Fibroblast of skin of right biceps (primary cell): ENCODE measurements at places on chromosomes 6 and 20.

- DNase-seq = no peak
Measured at GRCh38 chr6:148426317-148426977, 83.8 kb downstream of the SASH1 start.

GRCh38 chr6:44676246-44676790 is 288.8 kb downstream of the CDC5L start:
- DNase-seq = no peak

- peak; percentile 40 for DNase-seq
Measured at GRCh38 chr6:130981409-130981808, 81.6 kb downstream of the EPB41L2 start.

DNA sequence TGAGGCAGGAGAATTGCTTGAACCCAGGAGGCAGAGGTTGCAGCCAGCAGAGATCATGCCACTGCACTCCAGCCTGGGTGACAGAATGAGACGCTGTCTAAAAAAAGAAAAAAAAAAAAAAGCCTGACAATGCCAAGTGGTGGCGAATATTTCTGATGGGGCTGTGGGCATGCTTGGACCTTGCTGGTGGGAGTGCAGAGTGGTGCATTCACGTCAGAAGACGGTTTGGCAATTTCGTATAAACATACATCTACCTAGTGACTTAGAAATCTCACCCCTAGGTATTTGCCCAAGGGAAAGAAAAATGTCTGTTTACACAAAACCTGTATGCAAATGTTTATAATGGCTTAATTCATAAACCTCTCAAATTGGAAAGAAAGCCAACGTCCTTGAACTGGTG is 33.6 kb downstream of the CTCFL start:
- DNase-seq = no peak

GRCh38 chr6:148401571-148401970 is 58.9 kb downstream of the SASH1 start:
- no peak for DNase-seq

DNA sequence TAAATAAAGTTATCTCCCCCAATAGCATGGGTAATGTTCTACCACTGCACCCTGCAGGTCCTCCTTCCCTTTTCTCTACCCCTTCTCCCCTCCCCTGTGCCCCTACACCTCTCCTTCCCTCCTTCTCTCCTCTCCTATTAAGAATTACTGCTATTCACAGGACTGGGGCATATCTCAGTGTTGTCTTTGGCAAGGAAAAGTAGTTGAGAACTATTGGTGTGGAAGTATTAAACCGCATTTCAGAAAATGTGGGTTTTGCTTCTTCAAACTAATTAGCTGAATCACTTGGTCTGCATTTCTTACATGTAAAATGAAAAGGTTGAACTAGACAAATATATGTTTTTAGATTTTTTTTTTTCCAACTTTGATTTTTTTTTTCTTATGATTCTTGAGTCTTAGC is 296.3 kb downstream of the CDKAL1 start:
- no peak for DNase-seq

GRCh38 chr6:34350137-34350933 is 42.1 kb downstream of the NUDT3 start:
- DNase-seq = no peak

- no peak for DNase-seq
Measured at GRCh38 chr6:15829156-15829555, 166.3 kb upstream of the DTNBP1 start.

DNA sequence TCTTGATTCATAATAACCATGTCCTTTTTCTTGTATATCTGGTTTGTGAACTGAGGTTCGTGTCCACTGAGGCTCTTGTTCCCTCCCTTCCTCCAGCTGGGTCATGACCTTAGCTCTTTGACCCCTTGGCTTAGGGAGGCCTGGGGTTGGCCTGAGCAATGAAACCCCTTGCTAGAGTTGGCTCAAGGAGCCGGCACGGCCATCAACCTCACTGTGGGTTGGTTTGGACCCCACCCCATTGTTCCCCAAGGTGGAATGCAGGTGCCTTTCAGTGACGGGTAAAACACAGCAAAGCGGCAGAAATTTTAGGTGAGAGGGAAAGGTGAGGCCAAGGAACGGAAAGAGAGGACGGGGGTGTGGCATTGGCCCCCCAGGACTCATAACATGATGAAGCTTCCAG is 44.5 kb upstream of the PHACTR3 start:
- no peak for DNase-seq

GRCh38 chr6:120363429-120363828 is 970.9 kb downstream of the TBC1D32 start:
- DNase-seq = no peak

- DNase-seq = no peak
Measured at GRCh38 chr6:20837189-20837588, 302.9 kb downstream of the CDKAL1 start.

DNA sequence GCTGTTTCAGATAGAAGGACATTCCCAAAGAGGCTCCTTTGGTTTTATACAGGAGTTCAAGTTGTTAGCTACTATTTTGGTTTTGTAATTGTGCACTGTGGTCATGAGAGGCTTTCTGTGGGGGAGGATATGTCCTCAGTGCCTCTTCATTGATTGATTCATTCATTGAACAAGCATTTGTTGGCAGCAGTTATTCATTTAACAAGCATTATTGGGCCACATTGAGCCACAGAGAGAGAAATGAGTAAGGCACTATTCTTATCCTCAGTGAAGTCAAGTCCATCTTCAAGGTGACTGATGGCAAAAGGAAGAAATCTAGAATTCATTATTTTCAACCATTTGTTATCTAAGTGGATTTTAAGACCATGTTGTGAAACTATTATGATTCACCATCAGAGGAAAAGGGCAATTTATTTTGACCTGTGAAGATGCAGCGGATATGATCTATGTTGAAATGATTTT is 697.2 kb upstream of the CITED2 start:
- DNase-seq = peak; percentile 98

GRCh38 chr6:71444222-71444621 is 155.6 kb downstream of the OGFRL1 start:
- no peak for DNase-seq

- DNase-seq = peak; percentile 24
Measured at GRCh38 chr6:158560836-158561320, 987 bp downstream of the TMEM181 start.

- peak; percentile 4 for DNase-seq
Measured at GRCh38 chr6:83153883-83154521, 39.1 kb downstream of the PGM3 start.

DNA sequence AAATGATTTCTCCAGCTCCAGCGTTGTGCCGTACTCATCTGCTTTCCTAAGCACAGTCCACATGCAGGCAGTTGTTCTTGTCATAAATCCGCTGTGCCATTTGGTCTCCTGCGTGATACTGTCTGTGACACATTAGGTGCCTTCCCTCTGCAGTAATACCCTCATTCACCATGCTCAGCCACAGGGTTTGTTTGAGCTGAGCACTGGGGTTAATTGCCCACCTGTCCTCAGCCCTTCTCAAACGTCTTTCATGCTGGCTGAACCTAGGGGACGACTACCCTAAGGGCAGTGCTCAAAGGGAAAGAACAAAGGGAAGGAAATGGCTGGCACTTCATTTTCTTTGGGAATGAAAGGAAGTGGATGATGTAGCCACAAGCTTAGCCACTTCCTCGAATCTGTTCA is 64.2 kb upstream of the MYLIP start:
- DNase-seq = no peak

- DNase-seq = no peak
Measured at GRCh38 chr20:24744747-24745146, 204.3 kb upstream of the CST7 start.

DNA sequence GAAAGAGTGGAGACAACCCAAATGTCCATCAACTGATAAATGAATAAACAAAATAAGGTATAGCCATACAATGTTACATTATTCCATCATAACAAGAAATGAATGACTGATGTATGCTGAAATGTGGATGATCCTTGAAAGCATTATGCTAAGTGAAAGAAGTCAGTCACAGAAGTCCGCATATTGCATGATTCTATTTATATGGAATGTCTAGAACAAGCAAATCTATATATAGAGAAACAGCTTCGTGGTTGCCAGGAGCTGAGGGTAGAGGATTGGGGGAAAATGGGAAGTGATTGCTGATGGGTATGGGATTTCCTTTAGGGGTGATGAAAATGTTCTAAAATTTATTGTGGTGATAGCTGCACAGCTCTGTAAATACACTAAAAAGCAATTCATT is 196.8 kb downstream of the ATXN1 start:
- DNase-seq = peak; percentile 84

GRCh38 chr6:157246771-157247484 is 76.4 kb downstream of the TMEM242 start:
- DNase-seq = no peak

GRCh38 chr20:13758884-13759283 is 25.8 kb downstream of the ESF1 start:
- no peak for DNase-seq

GRCh38 chr6:53439556-53439955 is 90.8 kb upstream of the ELOVL5 start:
- DNase-seq = peak; percentile 28

DNA sequence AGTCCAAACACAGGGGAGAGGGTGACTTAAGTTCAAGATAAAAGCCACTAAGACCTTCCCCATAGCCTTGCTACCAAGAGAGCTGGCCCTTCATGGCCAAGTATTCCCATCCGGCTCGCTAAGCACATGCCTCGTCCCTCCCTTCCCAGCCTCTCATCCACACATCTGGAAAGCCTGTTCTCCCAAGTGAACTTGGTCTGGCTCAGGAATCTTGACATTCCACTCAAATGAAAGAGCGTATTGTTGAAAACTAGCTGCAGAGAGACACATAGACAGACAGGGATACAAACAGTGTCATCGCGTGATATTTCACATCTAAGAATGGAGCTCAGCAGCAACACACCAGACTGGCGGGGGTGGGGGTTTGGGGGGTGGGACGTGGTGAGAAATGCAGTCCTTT is 182.8 kb upstream of the FOXQ1 start:
- peak; percentile 85 for DNase-seq

- no peak for DNase-seq
Measured at GRCh38 chr6:18360188-18360587, 27.0 kb upstream of the RNF144B start.

GRCh38 chr6:2738373-2738979 is 12.2 kb downstream of the MYLK4 start:
- peak; percentile 56 for DNase-seq

- no peak for DNase-seq
Measured at GRCh38 chr20:45897692-45898091, 6.6 kb downstream of the CTSA start.

DNA sequence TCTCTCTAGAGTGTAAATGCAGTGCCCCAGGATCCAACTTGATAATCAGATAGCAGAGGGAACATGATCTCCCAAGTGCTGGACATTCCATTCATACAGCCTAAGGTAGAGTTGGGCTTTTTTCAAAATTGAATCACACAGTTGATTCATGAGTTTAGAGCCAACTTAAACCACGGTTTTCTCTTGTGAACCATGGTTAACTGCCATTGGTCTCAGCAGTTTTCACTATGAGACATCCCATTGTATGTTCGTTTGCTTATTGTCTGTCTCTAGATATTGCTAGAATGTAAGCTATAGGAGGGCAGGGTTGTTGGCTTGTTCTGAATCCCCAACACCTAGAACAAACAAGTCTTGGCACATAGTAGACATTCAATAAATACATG is 37.2 kb upstream of the TAF8 start:
- DNase-seq = peak; percentile 27

DNA sequence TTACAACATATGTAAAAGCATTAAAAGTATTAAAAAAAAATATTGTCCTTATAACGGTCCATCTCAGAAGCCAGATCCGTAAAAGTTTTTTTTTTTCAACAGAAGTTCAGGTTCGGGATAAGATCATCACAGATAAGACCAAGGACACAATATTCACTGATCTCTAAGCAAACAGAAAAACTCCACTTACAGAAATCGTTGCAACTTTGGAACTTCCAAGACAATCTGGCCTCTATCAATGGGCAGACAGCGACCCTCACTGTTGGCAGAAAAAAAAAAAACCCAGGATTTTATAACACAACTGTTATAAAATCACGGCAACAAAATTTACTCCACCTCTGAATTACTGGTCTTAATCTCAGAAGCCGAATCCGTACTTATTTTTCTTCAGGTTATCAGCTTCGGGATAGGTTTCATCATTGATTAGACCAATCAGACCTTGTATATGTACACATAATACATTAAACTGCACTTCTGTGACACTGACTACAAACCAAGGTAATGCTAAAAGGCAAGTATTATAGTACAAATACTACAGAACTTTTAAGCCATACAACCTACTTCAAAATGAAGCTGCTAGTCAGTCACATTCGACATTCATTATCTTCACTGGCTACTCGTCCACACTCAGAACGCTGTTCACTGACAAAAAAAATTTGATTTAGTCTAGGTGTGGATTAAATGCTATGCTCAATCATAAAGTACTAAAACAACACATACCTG is 34.7 kb upstream of the SYNCRIP start:
- DNase-seq = no peak

DNA sequence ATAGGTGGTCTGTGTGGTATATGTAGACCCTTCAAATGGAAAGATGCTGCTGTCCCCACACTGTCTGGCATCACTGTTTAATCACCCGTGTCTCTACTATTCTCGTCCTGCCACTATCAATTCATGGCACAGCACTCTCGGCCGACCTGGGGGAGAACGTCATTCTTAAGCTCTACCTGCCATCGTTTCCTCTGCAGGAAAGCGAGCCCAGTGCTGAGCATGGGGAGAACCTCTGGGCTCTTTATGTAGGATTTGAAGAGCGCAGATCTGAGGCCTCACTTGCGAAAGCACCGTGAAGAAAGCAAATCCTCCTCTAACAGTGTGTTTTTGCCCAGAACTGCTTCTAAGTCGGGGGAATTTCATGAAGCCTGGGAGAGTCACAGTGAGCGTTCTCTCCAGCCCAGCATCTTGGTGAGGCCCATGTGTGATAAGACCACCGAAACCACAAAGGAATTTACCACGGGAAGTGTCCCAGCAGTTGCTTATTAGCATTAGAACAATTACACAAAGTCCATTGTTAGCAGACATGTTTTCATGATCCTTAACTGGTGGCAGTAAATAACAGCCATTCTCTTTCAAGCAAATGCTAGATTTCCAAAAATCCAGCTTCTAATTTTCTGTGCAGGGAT is 124.3 kb downstream of the SCML4 start:
- DNase-seq = no peak

DNA sequence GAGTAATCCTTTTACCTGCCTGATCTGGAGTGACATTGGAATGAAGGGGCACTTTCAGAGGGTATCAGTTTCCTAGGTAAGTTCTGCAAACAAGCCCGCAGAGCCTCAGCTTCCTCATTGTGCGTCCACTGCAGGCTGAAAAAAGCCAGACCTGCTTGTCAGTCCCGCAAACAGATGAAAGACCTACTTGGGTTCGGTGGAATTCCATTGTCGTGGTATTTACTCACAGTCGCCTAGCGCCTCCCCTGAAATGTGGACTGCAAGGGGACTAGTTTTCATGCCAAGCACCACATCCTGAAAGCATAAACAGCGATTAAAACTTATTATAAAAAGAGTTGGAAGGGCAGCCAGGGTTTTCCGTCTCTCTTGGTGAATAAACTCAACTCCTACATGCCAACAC is 121.5 kb downstream of the PAX1 start:
- no peak for DNase-seq

DNA sequence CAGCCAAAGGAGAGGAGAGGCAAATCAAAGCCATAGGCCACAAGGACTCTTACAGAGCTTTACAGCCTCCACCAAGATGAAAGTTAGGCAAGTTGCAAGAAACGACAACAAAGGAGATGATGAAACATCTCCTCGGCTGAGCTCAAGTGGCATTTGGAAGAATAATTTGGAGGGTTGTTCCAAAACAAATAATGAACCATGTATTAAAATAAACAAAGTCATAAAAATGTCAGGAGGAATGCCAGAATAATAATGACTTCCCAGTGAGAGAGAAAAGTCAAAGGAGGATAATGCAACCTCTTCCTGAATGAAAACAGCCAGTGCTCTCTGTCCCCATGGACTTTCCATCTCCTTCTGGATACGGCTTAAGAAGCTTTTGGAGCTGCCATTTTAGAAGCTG is 371.4 kb upstream of the ID4 start:
- DNase-seq = peak; percentile 78
